ENCODE measurements at places on chromosomes 6 and 20.

GRCh38 chr20:13430346-13431002, 208.3 kb downstream of the TASP1 start:
- DNase-seq, result no peak

- no peak for DNase-seq
These were observed 17.3 kb upstream of the ELOVL4 start for GRCh38 chr6:79964607-79965081.

- no peak for DNase-seq
These were observed 39.3 kb upstream of the APCDD1L start for GRCh38 chr20:58554541-58554940.

GRCh38 chr6:55827818-55828522, 47.4 kb downstream of the BMP5 start:
- no peak for DNase-seq

DNA sequence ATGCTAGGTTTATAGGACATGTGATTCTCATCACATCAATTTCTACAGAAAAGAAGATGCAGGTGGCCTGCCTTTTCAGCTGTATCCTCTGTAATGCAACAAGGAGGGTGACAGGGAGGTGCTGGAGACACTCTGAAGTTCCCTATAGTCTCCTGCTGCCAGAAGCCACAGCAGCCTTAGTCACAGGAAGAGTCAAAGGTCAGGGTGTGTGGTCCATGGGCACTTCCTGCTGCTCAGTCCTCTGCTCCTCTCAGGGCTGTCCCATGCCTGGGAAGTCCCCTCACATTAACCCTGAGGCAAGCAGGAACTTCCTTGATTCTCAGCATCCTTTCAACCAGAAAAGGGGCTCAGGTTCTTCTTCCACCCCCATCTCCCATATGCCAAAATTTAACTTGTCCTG, 144.8 kb upstream of the FOXA2 start:
- no peak for DNase-seq

DNA sequence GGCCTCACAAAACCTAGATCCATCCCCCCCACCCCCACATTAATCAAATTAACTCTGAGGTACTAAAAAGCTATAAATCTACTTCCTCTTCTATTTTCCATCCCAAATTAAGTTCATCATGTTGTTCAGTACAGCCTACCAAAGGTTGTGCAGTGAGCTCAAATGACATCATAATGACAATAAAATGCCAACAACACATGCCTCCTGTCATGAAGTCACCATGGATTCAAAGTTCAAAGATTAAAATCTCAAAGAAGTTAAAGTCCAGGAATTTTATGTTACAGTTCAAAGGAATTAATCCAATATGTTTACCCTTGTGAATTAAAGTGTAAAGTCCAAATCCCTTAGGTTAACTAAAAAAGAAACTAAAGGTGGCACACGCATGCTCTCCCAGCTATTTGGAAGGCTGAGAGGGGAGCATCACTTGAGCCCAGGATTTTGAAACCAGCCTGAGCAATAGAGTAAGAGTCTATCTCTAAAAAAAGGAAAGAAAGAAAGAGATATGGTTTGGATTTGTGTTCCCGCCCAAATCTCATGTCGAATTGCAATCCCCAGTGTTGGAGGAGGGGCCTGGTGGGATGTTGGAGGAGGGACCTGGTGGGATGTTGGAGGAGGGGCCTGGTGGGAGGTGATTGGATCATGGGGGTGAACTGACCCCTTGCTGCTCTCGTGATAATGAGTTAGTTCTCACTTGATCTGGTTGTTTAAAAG, 25.7 kb upstream of the SIRT5 start:
- DNase-seq, result no peak

DNA sequence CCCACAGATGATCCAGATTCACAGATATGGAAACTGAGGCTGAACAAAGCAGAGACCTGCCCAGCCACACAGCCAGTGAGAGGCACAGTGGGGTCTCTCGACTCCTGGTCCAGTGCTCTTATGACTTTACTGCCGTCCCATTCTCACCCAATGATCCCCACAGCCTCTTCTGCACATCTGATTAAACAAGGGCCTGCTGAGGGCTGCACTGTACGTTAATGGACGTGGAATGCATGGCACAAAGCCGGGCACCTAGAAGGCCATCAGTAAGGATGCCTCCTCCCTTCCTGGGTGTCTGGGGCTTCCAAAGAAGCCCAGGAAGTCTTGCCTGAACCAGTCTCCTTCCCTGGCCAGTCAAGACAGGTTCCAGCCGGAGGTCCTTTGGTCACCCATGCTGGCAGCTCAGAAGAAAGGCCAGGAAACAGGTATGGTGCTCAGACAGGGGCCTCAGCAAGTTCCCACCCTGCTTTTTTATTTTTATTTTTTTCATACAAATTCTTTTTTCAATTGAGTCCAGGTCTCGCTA, 3.8 kb downstream of the TFEB start:
- DNase-seq, result no peak

GRCh38 chr20:47843886-47844567, 58.7 kb upstream of the SULF2 start:
- no peak for DNase-seq

DNA sequence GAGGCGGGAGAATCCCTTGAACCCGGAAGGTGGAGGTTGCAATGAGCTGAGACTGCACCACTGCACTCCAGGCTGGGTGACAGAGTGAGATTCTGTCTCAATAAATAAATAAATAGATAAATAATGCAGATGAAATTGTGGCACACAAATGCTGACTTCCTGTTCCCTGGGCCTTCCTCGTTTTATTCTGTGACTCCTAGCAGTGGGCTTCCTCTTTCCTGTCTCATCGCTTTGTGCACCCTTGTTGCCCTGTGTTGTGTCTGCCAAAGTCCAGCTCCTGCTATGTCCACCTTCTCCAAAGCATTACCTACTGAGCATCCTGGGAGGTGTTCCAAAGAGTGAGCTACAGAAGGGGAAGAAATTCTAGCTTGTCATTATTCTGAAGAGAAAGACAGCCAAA, 100.2 kb upstream of the TIAM2 start:
- no peak for DNase-seq

DNA sequence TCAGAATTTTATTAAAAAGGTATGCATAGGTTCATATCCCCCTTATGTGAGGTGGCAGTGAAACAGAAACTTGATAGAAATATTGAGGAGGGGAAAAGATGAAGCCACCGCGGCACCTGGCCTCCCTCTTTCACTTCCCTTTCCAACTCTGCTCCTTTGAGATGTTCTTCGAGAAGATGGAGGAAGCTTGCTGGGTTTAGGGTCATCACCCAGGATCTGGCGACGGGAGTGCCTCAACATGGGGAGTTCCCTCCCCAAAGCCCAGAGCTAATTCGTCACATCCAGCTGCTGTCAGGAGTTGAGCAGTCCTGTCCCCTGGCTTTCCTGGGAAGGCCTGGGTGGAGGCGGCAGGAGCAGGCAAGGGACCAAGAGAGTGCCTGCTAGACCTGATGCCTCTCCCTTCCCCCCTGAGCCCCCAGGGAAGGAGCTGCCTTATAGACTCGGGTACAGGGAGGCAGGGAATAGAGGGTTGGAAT, 29.1 kb downstream of the RREB1 start:
- DNase-seq, result peak; percentile 32

- DNase-seq, result no peak
These were observed 26.7 kb downstream of the NTSR1 start for GRCh38 chr20:62735331-62735821.

DNA sequence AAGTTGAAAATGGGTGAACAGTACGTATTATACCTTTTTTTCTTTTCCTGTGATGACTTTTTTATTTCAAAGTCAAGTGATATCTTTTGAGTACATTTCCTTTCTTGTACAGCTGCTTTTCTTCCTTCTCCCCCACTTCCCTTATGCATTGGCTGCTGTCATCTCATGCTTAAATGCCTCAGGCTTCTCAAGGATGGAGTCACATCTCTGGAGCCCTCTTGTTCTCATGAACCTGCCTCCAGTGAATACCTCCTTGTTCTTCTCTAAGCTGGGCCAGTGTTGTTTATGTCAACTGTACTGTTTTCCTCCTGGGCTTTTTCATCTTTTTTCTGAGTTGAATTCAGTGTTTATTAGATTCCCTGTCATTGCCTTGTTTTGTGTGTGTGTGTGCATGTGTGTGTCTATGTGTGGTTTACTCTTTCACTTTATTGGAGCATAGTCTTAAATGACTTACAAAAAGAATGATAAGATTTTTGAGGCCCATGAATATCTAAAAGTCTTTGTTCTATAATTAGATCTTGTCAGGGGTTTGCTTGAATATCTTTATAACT, 23.6 kb downstream of the STXBP5 start:
- peak; percentile 12 for DNase-seq

GRCh38 chr20:15162079-15162647, 824.8 kb upstream of the FLRT3 start:
- no peak for DNase-seq

GRCh38 chr6:22383016-22383415, 86.2 kb upstream of the PRL start:
- DNase-seq, result no peak

DNA sequence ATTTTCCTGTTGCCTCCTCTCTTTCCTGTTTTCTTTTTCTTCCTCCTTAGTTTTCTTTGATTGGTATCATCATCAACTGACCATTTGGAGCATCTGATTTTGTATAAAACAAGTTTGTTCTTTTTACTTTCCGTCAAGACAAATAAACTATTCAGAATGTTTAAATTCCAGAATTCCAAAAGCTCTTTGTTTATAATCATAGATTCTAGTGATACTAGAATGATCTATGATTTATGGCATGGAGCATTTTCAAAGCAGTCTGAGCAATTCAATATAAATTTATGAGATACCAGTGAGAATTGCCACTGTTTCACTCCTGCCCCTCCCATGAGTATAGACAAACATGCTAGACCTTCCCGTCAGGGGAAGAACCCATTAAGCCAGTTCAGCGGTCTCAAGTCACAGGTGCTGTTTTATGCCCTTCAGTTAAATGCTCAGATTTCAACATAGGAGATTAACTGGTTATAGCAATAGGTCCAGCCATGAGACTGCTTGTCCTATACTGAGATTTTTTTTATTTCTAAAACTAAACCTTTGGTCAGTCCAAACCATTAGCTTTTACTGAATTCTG, 60.7 kb downstream of the GRIK2 start:
- DNase-seq, result no peak

DNA sequence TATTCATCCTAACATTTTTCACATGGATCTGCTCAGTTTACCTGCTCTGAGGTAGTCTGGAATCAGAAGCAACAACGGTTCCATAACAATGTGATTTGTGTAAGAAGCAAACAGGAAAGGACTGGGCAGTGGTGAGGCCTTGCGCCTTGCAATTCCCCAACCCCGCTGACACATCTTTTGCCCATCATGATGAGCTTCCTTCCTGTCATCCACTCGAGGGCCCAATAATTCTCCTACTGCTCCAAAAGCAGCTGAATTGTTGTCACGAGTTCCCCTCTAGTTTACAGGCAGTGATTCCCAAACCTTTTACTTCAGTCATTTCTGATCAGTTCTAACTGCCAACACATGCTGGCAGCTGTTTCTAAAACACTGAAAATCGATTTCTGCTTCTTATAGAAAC, 22.9 kb downstream of the STX7 start:
- no peak for DNase-seq

- DNase-seq, result no peak
These were observed 4.0 kb upstream of the GJB7 start for GRCh38 chr6:87333033-87333432.

- no peak for DNase-seq
These were observed 670.7 kb downstream of the UTRN start for GRCh38 chr6:144955859-144956258.

- DNase-seq, result no peak
These were observed 168.0 kb upstream of the LRFN2 start for GRCh38 chr6:40755046-40755681.

DNA sequence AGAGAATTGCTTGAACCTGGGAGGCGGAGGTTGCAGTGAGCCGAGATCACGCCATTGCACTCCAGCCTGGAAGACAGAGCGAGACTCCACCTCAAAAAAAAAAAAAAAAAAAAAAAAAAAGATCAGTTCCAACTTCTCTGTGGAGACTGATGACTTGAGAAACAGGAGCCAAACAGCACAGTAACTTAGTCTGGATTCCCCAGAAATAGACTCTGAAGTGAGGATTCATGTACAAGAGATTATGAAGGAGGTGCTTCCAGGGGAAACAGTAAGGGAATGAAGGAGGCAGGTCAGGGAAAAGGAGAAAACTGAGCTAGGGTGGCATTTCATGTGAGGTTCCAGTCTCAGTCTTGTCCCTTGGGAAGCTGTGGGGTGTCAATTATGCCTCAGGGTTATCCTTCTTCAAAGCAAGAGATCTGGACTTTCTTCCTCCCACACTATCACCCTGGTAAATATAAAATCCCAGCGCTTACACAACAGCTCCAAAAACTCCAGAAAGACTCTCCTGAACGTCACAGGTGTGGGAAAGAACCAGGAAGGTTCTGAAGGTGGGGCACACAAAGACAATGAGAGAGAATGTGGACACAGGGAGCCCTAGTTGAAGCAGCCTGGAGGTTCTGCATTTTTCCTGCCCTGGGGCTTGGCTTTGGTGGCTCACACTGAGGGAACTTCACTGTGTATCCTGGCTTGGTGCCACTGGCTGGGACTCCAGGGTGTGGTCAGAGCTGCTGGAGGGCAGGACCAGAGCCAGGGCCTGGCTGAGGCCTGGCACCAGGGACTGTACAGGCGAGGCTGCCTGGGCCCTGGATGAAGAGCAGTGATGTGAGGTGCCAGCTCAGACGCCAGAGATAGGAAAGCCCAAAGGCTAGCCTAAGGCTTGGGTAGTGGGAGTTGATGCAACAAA, 46.8 kb downstream of the PCNA start:
- no peak for DNase-seq

DNA sequence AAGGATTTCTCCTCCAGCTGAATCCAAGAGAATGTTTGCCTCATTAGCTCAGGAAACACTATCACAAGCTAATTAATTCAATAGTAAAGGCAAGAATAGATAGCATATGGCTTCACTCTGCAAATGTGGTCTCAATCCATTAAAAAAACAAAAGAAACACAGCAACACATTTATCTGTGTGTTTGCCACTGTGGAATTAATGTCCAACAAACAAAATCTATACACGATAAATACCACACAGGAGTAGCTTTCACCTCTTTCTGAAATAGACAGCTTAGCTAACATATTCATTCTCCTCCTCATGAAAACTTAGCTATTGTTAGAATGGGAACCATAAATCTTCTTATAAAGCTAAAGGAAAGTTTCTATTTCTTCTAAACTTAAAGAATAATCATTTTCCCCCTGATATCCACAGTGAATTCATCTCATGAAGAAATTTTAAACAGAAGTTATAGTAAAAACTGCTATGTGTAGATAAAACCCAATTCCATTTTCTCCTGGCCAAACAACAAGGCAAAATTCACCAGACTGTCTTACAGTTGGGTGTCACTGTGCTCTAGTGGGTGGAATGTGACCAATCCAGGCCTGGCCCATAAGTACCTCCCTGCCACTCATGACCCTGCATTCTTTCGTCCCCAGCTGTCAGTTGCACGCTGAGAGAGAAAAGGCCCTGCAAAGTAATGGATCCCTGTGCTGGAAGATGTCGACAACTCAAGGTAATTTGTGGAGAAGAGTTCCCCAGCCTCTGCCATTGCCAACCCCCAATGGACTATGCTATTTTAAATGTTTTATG, 92.9 kb upstream of the NRSN1 start:
- DNase-seq, result no peak

- no peak for DNase-seq
These were observed 482.5 kb downstream of the QKI start for GRCh38 chr6:163897030-163897429.

- no peak for DNase-seq
These were observed 249.3 kb upstream of the ECI2 start for GRCh38 chr6:4384656-4385055.

GRCh38 chr6:166203003-166203640, 35.5 kb upstream of the TBXT start:
- DNase-seq, result no peak
